ENCODE measurements at places on chromosomes 6 and 20. TPM values are rescaled to one million over a fixed set of nuclear protein-coding genes. Genes with fewer than 3 reads are reported as not detected.

The CST8 gene
- total RNA-seq: not detected

The ANGPT4 gene
- 0.20 TPM for total RNA-seq

The FAM184A gene
- total RNA-seq: 1.0 TPM

The IL17A gene
- not detected for total RNA-seq

The E2F1 gene
- 2.3 TPM for total RNA-seq

The SMPDL3A gene
- 27.9 TPM for total RNA-seq
